ENCODE measurements at places on chromosomes 11 and 22.

DNA sequence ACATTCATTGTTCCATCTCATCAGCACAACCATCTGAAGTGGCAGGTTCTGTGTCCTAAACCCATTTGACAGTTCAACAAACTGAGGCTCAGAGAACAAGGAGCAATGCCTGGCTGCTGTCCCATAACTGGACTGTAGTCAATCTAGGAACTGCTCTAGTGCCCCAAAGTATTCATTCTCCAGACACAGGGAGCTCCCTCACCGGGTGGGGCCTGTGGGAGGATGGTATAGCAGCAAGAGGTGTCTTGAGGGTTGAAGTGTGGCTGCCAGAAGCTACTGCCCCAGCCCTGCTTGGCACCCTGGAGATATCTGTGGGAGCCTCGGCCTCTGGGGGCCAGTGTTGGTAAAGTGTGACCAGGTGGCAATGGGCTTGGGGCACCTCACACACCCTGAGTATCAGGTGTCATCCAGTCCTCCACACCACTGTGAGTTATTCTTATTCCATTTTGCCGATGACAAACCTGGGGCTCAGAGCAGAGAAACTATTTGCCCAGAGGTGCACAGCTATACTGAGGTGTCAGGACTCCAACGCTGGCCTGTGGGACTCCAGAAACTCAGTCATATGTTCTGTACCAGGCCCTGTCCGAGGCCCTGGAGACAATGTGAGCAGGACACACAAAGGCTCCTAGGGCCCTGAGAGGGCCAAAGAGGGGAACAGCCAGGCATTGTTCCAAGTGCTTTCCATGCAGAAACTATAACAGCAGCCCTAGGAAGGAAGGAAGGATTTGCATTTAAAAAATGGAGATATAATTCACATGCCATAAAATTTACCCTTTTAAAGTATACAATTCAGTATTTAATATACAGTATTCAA lies 46.0 kb upstream of the KLHL35 start:
- DNase-seq, result no peak

DNA sequence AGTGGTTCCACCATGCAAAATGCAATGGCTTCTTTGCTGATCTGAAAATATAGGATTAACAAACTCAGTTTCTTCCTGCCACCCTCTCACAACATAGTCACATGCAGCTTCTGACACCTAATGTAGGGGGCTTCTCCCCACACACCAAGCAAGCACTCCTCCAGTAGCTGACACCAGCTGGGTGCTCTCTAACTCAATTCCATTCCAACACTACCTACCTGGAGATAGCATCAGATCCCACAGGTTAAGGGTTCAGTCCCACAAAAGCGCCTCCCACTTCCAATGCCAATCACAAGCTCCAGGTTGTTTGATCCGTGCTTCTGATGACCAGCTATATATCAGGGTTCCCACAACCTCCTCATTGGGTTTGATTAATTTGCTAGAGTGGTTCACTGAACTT lies 31.8 kb upstream of the NNMT start:
- no peak for DNase-seq

GRCh38 chr22:35148381-35148780 lies 82.4 kb downstream of the ISX start:
- no peak for DNase-seq

DNA sequence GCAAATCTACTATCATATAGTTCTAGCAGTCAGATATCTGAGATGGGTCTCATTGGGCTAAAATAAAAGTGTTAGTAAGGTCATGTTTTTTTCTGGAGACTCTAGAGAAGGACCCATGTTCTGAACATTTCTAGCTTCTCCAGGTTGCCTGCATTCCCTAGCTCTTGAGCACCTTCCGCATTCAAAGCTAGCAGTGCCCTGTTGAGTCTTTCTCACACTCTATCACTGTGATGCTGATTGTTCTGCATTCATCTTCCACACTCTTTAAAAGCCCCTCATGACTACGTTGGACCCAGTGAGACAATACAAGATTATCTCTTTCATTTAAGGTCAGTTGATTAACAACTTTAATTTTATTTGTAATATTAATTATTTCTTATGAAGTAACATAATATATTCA lies 433.3 kb upstream of the CHORDC1 start:
- no peak for DNase-seq

DNA sequence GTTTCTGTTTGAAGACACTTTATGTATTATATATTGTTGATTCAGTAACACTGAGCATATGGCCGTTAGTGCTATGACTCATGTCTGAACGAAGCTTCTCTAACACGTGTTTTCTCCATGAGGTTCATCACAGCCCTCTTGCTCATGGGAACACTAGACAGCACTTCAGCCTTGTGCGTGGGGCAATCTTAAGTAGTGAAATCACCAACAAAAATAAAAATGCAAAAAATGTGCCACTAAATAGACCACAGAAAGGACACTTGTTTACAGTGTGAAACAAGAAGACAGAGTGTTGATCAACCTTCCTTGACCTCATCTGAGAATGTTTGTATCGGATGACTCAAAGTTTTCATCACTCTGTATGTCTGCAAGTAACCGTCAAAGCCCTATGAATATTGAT lies 94.5 kb downstream of the FDX1 start:
- no peak for DNase-seq

DNA sequence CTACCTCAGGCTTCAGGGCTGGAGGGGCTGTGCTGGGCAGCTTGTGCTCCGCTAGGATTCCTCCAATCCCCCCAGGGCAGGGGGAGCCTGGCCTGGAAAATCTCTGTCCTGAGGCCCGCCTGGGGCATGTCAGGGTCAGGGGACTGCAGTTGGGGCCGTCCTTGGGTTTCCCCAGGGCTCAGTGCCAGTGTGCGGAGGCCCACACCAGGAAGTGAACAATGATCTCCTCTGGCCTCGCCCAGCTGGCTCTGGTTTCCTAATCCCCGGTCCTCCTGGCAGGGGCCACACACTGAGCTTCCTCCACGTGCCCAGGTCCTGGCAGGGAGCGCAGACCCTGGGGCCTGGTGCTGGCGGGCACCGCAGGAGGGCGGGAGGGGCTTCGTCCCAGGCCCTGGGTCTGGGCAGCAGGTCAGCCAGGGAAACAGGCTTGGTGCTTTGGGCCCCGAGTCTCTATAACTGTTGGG lies 1.4 kb upstream of the MUC2 start:
- no peak for DNase-seq

- DNase-seq, result no peak
These were observed 8.2 kb downstream of the SPINDOC start for GRCh38 chr11:63821411-63821810.

- no peak for DNase-seq
These were observed 21.8 kb downstream of the CACNA1I start for GRCh38 chr22:39592081-39593065.

DNA sequence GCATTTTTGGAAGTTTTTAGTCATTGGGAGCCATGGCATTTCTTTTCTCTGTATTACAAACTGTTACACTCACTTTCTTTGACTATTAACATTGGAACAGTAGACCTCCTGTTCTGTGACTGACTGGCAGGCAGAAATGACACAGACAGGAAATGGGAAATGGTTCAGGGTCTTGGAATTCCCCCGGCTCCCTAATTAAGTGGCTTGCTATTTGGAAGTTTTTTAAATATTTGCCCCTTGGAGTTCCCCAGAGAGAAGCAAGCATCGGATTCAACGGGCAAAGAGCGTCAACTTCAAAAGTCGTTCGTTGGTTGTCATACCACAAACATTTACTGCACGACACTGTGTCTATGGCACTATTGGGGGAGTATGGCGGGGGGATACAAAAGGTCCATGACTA lies 1.1 kb upstream of the BIRC2 start:
- no peak for DNase-seq

GRCh38 chr11:68312780-68313573 lies 586 bp downstream of the LRP5 start:
- DNase-seq, result no peak

DNA sequence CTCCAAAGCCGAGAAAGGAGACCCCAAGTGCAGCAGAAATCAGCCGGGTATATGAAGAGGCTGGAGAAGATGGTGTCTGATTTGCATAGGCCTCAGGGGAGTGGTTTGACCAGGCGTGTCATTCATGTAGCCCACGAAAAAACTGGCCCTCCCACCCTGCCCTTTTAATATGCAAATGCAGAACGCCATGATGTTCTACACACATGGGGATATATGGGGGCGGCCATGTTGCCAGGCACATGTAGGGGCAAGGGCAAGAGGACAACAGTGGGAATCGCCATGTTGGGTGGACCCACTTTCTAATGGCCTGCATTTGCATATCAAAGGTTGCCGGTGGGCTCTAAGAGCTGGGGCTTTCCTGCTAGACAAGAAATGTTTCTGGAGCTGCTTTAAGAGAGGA lies 86.4 kb downstream of the ISX start:
- no peak for DNase-seq

DNA sequence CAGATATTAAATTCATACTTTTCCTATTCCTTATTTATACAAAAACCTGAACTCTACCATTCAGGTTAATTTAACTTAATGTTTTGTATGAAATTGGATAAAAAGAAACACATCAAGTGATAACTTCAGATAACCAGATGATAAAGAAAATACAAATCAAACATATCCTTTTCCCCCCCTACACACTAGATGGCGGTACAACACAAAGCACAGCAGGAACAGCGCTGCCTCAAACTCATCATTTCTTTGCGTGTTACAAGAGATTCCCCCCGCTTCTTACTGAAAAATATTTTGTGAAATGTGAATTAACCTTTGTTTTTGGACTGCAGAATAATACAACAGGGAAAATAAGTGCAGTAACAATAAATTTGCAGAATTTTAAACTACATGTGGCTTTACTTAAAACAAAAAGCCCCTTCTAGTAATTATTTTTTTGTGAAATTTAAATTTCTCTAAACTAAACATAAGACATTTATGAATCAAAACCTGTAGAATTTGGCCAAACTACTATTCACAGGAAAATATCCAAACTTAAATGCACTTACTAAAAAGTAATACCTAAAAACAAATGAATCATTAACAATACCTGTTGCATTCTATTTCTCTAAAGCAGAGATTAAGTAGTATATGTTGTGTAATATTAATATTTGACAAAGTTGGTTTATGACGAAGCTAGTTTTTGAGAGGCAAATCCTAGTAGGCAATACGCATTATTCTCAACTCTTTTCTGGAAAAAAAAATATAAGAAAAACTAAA lies 74.4 kb downstream of the ARHGAP32 start:
- DNase-seq, result peak; percentile 12

- no peak for DNase-seq
These were observed 53.1 kb upstream of the CEP295 start for GRCh38 chr11:93608364-93608763.

DNA sequence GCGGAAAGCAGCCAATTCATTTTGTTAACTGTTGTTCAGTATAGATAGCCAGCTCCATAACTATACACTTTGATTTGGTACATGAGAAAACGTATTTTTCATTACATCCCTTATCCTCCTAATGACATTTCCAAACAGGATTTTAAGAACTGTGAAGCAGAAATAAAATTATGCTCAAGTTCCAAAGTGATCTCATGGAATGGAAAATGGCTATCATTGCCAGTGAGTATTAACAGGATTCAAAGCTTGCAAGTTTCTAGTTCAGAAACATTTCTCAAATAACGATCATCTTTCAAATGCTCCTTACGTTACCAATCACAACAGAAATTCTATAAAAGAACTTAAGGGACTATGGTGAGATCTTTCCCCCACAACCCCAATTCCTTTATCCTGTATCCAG lies 53.7 kb downstream of the CADM1 start:
- no peak for DNase-seq

DNA sequence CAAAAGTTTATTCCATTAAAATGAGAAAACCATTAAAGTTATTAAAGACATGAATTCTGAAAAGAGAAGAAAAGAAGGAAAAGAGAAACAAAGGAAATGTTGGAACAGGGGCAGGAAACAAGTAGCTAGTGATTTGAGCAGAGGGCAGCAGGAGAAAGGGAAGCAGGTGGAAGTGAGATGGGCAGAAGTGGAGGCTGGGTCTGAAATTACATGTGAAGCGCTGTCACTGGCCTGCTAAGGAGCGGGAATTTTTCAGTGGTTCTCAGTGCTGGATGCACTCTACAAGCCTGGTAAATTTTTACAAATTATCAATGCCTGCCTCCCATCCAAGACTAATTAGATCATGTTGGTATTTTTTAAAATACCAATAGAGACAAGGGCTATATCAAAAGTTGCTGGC lies 48.4 kb downstream of the NOX4 start:
- DNase-seq, result no peak

DNA sequence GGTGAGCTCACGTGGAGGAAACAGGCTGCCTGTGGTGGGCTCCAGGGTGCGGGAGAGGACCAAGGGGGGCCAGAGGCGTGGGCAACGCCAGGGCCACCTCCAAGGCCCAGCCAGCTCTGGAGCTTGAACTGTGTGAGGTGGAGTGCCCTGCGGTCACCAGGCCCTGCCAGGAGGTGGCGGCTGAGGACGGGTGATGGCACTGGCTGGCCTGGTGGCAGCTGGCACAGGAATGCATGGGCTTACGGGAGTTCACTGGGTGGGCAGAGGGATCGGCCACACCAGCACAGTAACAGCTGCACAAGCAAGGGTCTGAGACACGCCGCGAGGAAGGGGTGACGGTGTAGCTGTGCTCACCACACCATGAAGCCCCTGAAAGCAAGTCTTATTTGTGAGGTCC lies 15.8 kb downstream of the TOLLIP start:
- no peak for DNase-seq
